H7 (cell line): ENCODE measurements at places on chromosomes 1 and 21. TPM values are rescaled to one million over a fixed set of nuclear protein-coding genes. Genes with fewer than 3 reads are reported as not detected.

- no peak for DNase-seq
Observed at GRCh38 chr1:75795703-75796193, 934 bp upstream of the MSH4 start.

NPPB gene
- 1.5 and 20.3 TPM in 2 replicates for total RNA-seq

GRCh38 chr21:41008974-41009373 lies 159.0 kb upstream of the BACE2 start:
- no peak for DNase-seq

DNA sequence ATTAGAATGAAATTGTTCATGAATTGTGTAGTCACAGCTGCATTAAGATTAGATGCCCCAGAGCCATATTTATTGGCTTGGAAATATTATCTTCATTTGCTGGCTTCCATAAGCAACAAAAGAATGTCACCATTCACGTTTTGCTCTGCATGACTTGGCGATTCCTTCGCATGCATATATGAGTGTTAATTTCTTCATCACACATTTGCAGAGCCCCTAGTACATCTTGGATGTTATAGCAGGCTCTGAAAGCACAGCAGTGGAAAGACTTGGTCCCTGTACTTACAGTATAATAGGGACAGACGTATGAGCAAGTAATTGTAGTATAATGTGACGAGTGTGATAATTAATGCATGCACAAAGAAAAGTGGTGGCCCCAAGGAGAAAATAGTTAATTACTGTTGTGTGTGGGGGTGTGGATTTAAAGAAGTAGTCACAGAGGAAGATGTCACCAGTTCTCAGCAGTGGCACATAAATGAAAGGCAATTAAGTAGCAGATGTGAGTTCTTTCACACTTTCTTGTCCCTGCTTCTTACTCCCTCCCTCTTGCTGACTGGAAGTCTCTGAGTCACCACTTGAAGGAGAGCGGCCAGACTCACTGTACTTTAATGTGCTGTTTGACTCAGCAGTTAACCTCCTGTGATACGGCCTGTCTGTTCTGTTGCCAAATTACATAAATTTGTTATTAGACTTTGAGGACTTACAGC lies 21.0 kb downstream of the S100A10 start:
- peak; percentile 62 for DNase-seq

DNA sequence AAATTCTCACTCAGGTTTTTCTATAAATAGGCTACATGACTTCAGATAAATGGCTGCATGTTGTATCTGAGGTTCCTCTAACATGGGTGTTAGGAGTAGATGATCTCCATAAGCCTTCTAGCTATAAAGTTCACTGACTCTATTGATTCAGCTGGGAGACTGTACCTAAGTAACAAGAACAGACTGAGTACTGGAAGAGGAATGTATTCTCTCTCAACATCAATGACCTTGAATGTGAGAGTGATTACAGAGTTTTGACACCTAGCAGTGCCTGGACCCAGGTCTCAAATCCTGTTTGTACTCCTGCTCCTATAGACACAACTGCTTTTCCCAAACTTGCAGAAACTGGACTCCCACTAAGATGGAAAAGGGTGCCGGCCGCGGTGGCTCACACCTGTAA lies 8.6 kb upstream of the SLC19A2 start:
- DNase-seq: no peak

GRCh38 chr1:153253693-153254092 lies 5.8 kb upstream of the LORICRIN start:
- DNase-seq: no peak

DNA sequence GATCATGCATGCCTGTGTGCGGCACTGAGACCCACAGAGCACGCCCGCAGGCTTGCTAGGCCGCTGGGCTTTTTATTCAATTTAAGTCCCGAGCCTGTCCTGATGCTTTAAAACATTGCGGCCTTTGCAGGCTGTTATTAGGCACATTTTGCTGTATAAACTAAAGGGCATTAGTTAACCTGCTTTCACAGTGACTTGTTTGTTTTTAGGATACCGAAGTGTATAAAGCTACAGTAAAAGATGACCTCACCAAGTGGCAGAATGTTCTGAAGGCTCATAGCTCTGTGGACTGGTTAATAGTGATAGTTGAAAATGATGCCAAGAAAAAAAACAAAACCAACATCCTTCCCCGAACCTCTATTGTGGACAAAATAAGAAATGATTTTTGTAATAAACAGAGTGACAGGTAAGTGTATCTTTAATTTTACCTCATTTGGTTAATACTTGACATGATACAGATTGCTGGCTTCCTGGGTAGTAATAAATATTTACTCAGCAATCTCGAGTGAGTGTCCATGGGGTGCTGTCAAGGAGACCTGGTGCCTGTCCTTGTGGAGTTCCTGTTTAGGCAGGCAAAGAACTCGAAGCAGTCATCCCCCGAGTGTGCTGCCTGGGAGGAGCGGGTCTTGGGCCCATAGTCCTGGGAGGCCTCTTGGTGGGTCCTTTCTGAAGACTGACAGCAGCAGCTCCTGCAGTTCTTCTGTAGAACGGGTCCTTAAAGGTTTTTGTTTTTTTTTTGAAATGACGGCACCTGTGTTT lies 40.1 kb downstream of the TRAPPC10 start:
- no peak for DNase-seq
